CD8-positive, alpha-beta memory T cell (primary cell): ENCODE measurements at places on chromosomes 5 and 9.

- DNase-seq: no peak
Observed at GRCh38 chr5:157203417-157203816, 22.8 kb downstream of the ITK start.

DNA sequence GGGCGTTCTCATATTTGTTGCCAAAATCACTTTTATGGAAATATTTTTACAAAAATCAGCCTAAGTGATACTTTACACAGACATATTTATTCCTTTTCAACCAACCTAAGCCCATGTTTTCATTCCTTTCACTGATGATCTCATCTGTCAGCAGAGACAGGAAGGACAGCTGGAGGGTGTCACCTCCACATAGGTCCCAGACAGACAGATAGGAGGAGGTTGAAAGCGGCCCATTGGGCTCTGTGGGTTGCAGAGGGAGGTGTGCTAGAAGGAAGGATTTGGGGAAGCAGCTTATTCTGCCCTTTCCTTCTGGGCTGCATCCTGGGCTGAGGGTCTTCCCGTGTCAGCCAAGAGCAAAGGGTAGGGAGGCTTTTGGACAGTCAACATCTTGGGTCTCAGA, 26.0 kb upstream of the SEMA4D start:
- peak; percentile 78 for DNase-seq

DNA sequence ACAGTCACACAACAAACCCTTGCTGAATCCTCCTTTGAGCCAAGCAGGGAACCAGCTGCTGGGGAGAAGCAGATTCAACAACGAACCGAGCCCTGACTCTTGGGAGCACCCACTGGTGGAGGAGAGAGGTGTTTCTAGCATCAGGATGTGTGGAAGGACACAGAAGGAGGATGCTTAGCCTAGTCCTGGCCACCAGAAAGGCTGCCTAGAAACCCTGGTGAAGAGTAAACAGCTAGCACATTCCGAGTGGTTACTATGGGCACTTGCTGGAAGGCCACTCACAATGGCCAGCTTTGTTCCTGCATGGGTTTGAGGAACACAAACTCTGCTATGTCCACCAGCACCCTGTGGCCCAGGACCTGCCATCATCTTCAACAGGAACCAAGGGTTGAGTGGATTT, 1.8 kb downstream of the TIFAB start:
- DNase-seq: no peak

DNA sequence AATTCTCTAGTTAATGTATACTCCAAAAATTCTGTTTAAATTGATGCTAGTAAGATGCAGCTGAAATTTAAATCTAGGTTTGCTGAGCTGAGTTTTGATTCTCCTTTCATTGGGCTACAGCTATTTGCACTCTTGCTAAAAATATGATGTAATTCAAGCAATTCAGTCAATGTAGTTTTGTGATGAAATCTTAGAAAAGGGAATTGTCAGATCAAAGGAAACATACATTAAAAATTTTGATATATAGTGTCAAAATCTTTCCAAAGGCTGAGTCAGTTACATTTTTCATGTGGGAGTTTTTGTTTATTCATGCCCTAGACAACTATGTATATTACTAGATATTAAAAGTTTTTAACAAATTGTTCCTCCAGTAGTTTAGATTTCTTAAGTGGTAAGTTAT, 334.9 kb upstream of the DAB2 start:
- DNase-seq: no peak

- no peak for DNase-seq
Observed at GRCh38 chr9:38443181-38443580, 18.9 kb upstream of the IGFBPL1 start.

- no peak for DNase-seq
Observed at GRCh38 chr9:131658377-131659129, 81.3 kb downstream of the RAPGEF1 start.

GRCh38 chr9:87662808-87663528, 63.0 kb upstream of the CTSL start:
- no peak for DNase-seq

- DNase-seq: no peak
Observed at GRCh38 chr9:137174722-137175293, 3.0 kb upstream of the TMEM210 start.
